ENCODE measurements at places on chromosomes 16 and 17.

DNA sequence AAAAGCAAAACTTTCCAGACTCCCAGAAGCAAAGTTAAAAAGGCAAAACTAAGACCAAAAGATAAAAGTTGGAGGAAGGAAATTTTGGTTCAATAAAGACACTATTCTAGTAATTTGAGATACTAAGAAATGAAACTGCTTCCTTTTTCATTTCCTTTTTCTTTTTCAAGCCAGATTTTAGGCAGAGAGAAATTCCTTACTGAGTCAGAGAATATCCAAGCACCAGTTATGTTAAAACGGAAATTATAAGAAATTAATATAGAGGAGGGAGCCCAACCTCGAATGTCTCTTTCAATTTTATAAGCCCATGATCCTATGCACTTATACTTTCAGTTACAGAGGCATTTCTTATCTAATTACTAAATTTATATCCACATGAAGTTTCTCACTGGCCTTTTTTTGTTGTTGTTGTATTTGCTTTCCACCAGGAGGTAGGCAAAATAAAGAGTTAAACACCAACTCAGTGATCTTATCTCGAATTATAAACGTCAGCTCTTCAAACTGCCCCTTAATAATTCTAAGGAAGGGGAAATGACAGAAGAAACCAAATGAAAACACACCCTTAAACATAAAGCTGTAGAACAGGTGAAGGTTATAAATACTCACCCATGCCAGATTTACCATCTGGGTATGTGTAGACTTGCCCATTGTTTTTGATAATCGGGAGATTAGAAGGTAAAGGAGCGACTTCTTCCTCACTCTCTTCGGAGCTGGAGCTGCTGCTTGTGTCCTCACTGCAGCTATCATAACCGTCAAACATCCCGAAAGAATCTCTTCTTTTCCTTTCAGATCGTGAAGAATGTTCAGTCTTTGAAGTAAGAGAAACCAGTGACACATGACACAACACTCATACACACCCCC is 35.2 kb downstream of the MBTD1 start:
- DNase-seq = no peak

- peak; percentile 39 for DNase-seq
Observed at GRCh38 chr16:69494991-69495392, 70.6 kb downstream of the CYB5B start.

DNA sequence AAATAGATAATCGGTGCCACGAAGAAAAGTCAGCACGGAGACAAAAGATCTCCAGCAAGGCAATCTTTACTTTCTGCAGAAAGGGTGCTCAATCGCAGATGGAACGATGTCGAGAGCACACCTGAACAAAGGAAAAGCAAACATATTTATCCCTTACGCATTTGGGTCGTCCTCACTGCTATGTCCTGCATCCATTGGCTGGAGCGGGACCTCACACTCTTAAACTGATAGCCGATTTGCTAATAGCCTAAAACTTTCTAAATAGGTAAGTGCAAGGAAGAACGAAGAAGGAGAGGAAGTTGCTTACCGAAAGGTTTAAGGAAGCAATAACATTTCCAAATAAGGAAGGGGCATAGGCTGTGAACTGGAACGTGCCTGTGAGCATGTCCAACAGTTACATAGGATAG is 1.2 kb upstream of the AKAP10 start:
- DNase-seq = no peak

- DNase-seq = no peak
Observed at GRCh38 chr16:14955546-14956231, 18.4 kb downstream of the NPIPA1 start.

DNA sequence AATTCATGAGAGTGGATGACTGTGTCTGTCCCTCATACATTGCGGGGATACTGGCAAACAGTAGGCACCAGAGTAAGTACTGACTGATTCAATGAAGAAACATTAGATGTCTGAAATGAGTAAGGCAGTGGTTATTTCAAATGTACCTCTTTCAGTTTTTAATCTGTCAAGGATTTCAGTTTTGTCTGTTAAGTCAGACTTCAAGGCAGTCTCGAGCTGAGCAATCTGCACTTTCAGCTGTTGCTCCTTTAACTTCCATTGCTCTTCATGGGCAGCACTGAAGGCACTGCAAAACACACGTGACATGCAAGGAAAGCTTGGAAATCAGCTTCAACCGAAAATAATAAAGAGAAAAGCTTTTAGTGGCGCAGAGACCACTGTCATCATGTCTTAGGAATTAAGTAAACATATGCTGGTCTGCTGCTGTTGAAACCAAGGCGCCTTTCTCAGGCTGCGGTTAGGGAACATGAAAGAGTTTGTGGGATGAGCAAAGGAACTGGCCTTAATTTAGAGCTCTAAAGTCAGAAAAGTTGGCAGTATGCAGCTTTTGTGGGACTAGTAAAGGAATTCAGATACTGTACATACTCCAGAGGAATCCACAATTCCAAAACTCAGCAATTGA is 38.8 kb downstream of the RPGRIP1L start:
- no peak for DNase-seq

DNA sequence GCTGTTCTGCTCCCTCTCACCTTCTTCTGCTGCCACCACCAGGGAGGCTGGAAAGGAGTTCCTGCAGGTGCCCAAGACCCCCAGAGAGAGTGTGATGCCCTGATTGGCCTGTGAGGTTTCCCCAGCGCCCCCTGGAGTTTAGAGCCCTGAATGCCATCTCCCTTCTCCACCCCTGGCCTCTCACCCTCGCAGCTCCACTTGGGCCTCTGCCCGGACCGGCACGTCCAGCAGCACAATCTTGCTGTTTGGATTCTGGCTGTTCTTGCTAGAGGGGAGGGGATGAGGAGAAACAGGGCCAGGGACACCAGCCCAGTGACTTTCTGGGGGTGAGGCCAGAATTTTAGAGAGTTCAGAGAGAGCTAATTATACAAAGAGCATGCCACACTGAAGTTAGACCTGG is 12.5 kb upstream of the FAM171A2 start:
- no peak for DNase-seq

GRCh38 chr17:8883353-8883752 is 15.9 kb upstream of the PIK3R6 start:
- DNase-seq = no peak

DNA sequence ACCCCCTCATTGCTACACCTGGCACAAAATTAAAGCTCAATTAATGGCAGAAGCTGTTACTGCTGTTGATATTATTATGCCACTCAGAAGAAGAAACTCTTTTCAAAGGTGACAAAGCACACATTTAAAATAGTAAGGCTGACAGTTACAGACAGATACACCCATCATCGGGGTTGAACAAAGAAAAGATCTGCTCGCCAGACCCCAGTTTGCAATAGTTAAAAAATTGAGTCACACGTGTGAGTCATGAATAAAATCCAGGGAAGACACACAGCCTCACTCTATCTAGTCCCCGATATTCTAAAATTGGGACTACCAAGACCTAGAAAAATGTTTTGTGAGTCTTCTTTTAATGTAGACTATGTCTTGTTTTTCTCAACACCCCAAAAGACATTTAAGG is 330.0 kb upstream of the SOX9 start:
- DNase-seq = no peak

GRCh38 chr17:81930142-81931125 is 2.9 kb upstream of the MAFG start:
- DNase-seq = no peak

- no peak for DNase-seq
Observed at GRCh38 chr16:19138601-19139000, 24.8 kb downstream of the ITPRIPL2 start.

DNA sequence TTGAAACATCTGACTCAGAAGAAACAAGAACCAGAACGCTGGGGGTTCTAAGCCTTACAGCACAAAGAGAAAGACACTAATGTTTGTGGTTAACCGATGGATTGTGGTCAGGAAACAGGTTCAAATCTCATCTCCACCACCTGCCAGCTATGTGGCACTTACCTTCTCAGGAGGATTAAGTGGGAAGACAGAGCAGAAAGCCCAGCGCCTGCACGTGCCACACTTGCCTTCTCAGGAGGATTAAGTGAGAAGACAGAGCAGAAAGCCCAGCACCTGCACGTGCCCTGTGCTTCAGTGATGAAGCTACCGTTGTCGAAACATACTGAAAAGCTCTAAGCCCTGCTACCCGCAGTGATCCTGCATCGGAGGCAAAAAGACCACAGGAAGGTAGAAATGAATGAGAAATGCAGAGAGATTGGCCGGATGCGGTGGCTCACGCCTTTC is 90.6 kb downstream of the NXN start:
- DNase-seq = peak; percentile 78

GRCh38 chr17:29078183-29079045 is 35.5 kb downstream of the PIPOX start:
- no peak for DNase-seq

DNA sequence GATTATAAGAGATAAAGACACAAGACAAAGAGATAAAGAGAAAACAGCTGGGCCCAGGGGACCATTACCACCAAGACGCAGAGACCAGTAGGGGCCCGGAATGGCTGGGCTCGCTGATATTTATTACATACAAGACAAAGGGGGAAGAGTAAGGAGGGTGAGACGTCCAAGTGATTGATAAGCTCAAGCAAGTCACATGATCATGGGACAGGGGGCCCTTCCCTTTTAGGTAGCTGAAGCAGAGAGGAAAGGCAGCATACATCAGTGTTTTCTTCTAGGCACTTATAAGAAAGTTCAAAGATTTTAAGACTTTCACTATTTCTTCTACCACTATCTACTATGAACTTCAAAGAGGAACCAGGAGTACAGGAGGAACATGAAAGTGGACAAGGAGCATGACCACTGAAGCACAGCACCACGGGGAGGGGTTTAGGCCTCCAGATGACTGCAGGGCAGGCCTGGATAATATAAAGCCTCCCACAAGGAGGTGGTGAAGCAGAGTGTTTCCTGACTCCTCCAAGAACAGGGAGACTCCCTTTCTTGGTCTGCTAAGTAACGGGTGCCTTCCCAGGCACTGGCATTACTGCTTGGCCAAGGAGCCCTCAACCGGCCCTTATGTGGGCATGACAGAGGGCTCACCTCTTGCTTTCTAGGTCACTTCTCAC is 63.9 kb upstream of the ARL4D start:
- no peak for DNase-seq

- DNase-seq = no peak
Observed at GRCh38 chr16:67451704-67452435, 20.9 kb downstream of the HSD11B2 start.

GRCh38 chr16:54204756-54205155 is 81.8 kb downstream of the IRX3 start:
- no peak for DNase-seq

DNA sequence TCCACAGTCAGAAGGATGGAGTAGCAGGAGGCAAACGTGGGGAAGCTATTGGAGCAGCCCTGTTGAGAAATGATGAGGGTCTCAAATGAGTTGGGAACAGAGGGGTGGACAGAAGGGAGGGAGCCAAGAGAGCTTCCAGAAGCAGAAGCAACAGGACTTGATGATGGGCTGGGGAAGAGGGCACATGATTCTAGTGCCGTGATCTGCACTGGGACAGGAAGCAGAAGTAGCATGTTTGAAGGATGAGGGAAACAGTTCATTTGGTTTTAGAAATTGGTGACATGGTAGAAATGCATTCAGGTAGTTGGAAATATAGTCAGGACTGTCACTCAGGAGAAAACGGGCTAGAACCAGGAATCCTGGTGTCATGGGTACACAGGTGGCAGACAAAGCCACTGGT is 19.4 kb downstream of the EMP2 start:
- no peak for DNase-seq

- DNase-seq = no peak
Observed at GRCh38 chr17:72303787-72304733, 183.2 kb downstream of the SOX9 start.

- peak; percentile 50 for DNase-seq
Observed at GRCh38 chr16:2919511-2920255, 8.0 kb downstream of the FLYWCH1 start.

DNA sequence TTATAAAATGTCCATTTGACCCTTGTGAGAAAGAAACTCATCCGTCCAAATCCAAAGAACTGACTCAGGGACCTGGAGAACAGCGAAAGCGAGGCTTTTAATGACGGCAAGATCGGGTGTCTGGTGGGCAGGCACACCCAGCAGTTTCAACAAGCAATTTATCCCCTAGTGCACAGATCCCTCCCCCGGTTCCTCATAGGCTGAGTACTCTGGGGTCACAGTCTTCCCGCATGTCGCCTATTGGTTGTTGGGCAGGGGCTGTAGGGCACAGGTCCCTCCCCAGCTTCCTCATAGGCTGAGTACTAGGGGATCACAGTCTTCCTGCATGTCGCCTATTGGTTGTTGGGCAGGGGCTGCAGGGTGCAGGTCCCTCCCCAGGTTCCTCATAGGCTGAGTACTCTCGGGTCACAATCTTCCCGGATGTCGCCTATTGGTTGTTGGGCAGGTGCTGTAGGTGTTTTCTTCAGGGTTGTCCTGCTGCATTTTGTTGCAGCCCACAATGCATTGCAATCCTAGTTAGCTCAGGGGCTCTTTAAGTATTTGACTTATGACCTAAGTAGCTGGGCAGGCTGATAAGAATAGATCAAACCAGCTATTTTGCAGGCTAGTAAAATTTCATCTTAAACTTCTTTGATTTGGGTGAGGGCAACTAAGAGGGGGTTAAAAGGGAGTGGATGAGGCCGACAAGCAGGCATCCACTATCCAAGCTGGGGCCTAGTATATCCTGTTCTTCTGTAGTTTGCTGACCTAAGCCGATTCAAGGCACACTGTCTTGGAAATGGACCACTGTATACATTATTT is 3.6 kb upstream of the UTS2R start:
- no peak for DNase-seq

DNA sequence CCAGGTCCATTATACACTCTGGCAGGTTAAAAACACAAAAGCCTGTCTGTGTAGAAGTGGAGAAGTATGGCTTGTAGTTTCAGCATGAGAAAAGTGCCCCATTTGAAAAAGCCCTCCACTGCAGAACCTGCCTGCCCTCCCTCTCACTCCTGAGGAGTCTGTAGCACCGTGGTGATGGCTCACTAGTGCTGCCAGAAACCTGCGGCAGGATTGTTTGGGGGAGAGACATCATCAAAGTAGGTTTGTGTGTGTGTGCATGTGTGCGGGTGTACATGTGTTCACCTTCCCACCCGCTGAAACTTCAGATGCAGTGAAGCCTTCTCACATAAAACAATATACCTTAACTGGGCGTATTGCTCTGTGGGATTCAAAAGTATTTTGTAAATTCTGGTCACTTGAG is 26.9 kb downstream of the NDEL1 start:
- no peak for DNase-seq
